ENCODE measurements at places on chromosomes 5 and 9. TPM values are rescaled to one million over a fixed set of nuclear protein-coding genes. Genes with fewer than 3 reads are reported as not detected.

The WNT8A gene
- not detected for total RNA-seq

The BTNL8 gene
- not detected for total RNA-seq

The ADAMTSL1 gene
- total RNA-seq, result 23.7 TPM

The C9 gene
- total RNA-seq, result not detected

The IFNA13 gene
- not detected for total RNA-seq

The KCNV2 gene
- total RNA-seq, result not detected

The ROPN1L gene
- total RNA-seq, result not detected

The ANXA2R gene
- 0.92 TPM for total RNA-seq

The ZFAND5 gene
- 203 TPM for total RNA-seq

The SLC22A4 gene
- total RNA-seq, result 0.38 TPM
